Activated CD4-positive, alpha-beta memory T cell treated with anti-CD3 and anti-CD28 coated beads for 36 hours (primary cell): ENCODE measurements at places on chromosomes 12 and 14. TPM values are rescaled to one million over a fixed set of nuclear protein-coding genes. Genes with fewer than 3 reads are reported as not detected.

- no peak for DNase-seq
These were observed 32.5 kb upstream of the TC2N start for GRCh38 chr14:91899806-91900205.

GRCh38 chr12:108078428-108078827 is 50.7 kb upstream of the WSCD2 start:
- no peak for DNase-seq

DNA sequence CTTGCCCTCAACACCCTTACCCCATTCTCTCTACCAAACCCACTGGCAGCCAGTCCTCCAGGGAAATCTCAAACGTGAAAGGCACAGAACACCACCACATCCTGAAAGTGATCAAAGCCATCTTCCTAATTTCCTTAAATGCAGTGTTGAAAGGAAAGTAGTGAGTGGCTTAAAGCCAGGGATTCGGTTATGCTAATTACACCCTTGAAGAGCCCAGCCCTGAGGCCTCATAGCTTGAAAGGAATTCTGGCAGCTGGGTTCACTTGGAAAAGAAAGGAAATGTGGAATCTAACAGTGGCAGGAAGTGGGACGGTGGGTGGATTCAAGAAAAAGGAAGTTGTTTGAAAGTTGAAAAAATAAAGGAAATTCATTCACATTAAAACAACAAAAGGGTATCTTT is 73.0 kb upstream of the FICD start:
- no peak for DNase-seq

- DNase-seq: no peak
These were observed 56.1 kb downstream of the TRAF3 start for GRCh38 chr14:102833341-102833740.

The RDH16 gene
- 0.26 TPM for total RNA-seq

The PTCSC3 gene
- not detected for total RNA-seq

The KRT72 gene
- total RNA-seq: not detected

- DNase-seq: no peak
These were observed 23.9 kb downstream of the SCAF11 start for GRCh38 chr12:45966486-45966885.

DNA sequence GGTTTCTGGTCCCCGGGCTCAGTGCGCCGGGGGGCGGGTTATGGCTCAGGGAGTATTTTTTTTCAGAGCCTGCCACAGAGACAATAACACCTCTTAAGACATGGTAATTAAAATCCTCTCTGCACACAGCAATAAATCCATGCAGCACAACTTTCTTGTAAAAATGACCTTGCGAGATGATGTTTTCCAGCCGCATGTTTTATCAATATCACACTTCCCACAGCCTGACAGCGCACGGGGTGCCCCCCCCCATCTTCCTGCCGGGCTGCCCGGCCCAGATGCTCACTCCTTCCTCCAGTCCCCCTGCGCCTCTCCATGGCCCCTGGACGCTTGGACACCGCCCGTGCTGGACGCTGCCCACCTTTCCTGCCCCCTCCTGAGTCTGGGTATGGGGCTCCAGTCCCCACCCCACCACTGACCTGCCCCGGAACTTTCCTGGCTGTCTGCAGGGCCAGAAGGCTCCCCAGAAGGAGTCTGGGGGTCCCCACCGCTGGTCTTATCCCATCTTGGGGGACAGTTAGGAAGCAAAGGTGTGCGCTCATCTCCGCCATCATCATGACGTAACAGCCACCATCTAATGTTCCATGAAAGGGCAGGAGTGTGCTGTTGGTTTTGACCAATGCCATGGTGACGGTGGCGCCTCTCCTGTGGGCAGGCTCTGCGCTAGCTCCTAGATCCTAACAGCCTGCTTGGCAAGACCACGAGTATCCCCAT is 182.9 kb downstream of the KIF26A start:
- DNase-seq: no peak
